Hematopoietic multipotent progenitor cell treated with erythropoietin and hydrocortisone succinate and interleukin-3 and kit ligand, for 4 days (in vitro differentiated cells): ENCODE measurements at places on chromosomes 1 and 21.
A peak's percentile ranks its signal among the peaks of the same experiment; 100 is the strongest.

GRCh38 chr1:182952677-182953444 is at the start of gene SHCBP1L:
TSS of gene SHCBP1L (minus strand) at chr1:182953166. CDS start at chr1:182953133, 33 bp downstream.
- DNase-seq = no peak

DNA sequence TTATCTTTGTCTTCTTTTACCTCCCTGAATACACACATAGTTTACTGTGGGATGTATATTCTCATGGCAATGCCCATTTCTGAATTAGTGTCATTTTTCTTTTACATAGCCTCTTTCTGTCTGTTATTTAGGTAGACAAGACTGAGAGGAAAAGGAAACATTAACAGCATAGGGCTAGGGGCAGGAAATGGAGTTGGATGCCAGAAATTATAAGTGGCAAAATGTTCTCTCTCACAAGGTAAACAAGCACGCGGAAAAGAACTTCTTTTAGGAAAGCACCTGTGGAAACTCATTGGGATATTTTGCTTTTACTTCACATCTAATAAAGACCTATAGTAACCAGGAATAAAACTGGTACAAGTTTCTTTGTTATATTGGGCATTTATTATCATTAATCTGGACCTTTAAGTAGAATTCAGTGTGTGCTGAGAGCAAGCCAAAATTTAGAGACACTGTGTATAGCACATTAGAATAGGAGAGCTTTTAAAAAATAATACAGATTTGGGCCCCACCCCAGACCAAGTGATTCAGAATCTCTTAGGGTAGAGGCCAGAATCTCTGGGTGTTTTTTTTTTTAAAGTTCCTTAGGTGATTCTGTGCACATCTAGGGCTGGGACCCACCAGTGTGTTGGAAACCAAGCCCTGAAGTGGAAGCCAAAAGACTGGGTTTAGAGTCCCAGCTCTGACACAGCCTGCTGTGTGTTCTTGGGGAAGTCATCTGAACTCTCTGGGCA is 32.7 kb downstream of the S100A10 start:
- no peak for DNase-seq

DNA sequence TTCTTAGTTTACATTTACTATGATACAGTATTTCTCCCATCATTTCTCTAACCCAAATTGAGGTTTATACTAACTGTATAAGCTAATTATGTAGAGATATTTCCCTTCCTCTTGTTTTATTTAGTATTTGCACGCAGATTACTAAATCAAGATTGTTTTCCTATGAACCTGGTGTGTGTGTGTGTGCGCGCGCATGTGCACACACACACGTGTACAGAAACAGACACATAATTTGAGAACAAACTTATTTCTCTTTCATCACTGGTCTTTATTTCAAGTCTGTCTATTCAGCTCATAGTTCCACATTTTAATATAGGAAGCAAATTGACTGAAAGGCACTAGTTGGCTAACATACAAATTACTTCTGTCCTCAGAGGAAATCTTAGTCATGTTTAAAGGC is 19.7 kb upstream of the COL24A1 start:
- peak; percentile 19 for DNase-seq

GRCh38 chr1:211534545-211535291 is 42.8 kb upstream of the RD3 start:
- no peak for DNase-seq

GRCh38 chr1:197178998-197179397 is 32.5 kb upstream of the ASPM start:
- peak; percentile 83 for DNase-seq

GRCh38 chr1:195618287-195618686 is 990.0 kb downstream of the KCNT2 start:
- no peak for DNase-seq

DNA sequence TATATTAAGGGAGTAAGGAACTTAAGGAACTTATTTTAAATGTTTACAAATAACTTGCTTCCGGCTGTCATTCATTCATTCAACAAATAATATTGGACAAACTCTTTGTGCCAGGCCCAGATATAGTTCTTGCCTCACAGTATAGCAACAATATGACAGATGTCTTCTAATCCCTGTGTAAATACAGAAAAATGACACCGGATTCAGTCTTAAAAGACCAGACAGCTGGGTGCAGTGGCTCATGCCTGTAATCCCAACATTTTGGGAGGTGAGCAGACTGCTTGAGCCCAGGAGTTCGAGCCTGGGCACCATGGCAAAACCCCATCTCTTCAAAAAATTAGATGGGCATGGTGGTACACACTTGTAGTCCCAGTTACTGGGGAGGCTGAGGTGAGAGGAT is 23.7 kb downstream of the EIF2B3 start:
- DNase-seq = no peak

GRCh38 chr1:58702261-58703141 is 2.6 kb upstream of the MYSM1 start:
- no peak for DNase-seq
